Frontal cortex (tissue), 4 donors: ENCODE measurements at places on chromosomes 3 and 15.
A peak's percentile ranks its signal among the peaks of the same experiment; 100 is the strongest.

- no peak for DNase-seq
Measured at GRCh38 chr15:59996298-59997041, 7.6 kb upstream of the FOXB1 start.

- DNase-seq, result no peak
Measured at GRCh38 chr3:71504250-71505036, 79.1 kb downstream of the FOXP1 start.

GRCh38 chr3:9683426-9683825 is 20.2 kb upstream of the CPNE9 start:
- DNase-seq, result no peak

GRCh38 chr15:39283531-39283930 is 297.3 kb upstream of the THBS1 start:
- DNase-seq, result no peak

- DNase-seq, result no peak
Measured at GRCh38 chr15:68374168-68374745, 57.7 kb downstream of the ITGA11 start.

GRCh38 chr3:184656829-184657681 is 54.8 kb downstream of the MAGEF1 start:
- no peak for DNase-seq

DNA sequence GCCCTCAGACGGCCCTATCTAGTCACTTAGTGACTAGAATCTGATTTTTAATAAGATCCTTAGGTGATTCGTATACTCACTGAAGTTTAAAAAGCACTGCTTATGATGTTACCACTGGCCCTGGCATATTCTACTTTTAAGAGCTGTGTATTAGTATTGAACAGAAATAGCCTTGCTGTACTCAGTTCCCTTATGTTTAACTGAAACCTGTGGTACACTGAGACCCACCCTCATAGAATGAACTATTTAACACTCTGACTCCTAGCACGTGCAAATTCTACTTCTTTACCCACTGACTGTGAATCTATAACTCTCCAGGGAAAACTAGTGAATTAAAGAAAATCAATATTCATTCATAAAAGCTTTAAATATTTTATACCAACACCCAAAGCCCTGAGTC is 108.9 kb downstream of the CCNL1 start:
- DNase-seq, result no peak

DNA sequence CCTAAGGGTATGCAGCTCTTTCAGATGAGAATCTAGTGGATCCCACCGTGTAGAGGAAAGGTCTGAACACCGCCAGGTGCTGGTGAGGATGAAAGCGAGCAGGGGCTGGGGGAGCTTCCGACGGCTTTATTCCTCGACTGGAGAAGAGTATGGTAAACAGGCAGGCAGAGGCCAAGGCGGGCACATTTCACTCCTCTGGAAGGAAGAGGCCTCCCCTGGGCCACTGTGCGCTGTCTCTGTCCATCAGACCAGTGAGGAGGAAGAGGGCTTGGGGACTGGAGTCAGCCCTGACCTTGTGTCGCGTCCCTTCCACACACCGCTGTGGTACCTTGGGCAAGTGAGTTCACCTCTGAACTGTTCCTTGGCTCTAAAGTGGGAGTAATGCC is 4.2 kb downstream of the GHRL start:
- no peak for DNase-seq

GRCh38 chr15:90343302-90343790 is 8.7 kb upstream of the ZNF774 start:
- no peak for DNase-seq

DNA sequence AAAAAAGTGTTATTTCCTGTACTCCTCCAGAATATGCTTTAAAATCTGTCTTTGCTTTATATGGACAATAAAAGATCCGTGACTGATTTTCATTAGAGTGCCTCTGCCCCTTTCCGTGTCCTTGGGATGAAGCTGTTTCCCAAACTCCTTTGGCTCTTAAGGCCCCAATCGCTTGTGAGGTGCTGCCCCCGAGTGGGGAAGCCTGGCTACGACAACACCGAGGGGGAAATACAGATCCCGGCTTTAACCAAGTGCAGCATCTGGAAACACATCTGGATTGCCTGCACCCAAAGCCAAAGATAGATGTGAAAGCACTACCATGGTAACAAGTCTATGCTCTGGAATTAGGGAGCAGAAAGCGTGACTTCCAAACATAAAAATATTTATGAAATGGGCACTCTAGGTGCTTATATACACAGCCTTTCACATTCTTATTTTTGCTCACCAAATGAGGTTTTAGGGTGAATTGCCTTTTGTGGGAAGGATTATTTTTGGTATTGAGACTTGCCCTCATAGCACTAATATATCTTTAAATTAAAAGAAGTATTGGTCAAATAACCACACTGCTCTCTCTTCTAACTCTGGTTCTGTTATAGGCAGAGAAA is 40.6 kb upstream of the ADCY5 start:
- peak; percentile 72 for DNase-seq

DNA sequence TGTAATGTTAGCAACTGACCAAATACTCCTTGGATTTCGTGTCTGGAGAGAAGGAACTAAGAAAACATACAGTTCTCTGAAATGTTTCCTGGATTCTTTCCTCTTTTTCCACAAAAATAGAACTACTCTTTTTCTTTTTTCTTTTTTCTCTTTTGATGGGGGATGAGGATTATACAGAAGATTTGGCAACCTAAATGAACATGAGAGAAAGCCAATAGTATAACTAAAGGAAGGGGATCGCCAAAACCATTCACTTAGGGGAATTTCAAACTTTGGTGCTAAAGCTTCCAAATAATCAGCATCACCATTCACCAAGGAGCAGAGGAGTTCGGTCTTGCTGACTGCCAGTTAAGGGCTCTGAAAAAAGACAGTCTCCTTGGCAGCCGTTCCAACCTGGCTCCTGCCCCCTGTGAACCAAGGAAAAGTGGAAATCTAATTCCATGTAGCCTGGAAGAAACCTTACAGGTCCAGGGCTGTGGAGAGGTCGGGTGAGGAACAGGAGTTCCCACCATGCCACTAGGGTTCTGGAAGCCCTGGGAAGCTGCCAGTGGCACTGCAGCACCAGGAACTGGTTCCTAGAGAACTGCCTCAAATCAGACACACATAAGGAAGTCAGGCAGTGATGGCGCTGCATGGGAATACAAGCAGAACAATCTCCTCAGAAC is 176.9 kb downstream of the TNIK start:
- DNase-seq, result no peak

- DNase-seq, result no peak
Measured at GRCh38 chr15:80599359-80599758, 95.8 kb upstream of the ABHD17C start.

DNA sequence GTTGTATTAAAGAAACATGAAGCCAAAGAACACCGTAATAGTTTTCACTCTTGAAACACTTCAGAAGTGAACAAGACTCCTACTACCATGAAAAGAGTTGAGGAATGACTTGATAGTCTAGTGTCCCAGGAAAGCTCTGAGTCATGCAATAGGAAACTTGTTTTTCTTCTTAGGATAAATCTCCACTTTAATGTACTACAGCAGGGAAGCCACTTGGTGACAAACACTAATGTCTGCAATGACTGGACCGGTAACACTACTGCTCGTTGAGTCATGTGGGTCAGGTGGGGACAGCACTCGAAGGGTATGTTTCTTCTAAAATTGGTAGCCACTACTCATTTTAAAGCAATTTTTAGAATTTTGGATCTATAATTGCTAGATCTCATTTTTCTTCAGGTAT is 291.7 kb upstream of the CNTN3 start:
- DNase-seq, result no peak

- DNase-seq, result no peak
Measured at GRCh38 chr3:28130836-28131235, 110.6 kb upstream of the CMC1 start.

GRCh38 chr15:71080705-71081104 is 34.6 kb upstream of the THSD4 start:
- DNase-seq, result no peak

DNA sequence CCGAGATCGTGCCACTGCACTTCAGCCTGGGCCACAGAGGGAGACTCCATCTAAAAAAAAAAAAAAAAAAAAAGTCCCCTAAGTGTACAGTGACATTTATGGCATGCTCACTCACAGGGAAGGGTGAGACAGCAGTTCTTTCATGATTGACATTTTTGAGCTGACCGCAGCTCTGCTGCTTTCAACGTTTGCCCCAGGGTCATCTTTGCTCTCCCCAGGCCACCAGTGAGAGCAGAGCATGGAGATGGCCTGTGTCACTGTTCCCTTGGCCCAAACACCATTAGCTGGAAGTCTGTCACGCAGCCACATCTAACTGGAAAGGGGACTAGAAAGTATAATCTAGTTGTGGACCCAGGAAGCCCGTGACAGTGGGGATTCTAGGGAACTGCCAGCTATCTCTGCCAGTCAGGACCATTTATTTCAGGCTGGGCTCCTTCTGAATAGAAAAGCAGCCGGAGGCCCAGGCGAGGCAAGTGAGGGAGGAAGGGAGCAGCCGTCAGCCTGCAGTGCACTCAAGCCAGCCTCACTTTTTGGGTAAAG is 193.4 kb upstream of the HES1 start:
- DNase-seq, result no peak

DNA sequence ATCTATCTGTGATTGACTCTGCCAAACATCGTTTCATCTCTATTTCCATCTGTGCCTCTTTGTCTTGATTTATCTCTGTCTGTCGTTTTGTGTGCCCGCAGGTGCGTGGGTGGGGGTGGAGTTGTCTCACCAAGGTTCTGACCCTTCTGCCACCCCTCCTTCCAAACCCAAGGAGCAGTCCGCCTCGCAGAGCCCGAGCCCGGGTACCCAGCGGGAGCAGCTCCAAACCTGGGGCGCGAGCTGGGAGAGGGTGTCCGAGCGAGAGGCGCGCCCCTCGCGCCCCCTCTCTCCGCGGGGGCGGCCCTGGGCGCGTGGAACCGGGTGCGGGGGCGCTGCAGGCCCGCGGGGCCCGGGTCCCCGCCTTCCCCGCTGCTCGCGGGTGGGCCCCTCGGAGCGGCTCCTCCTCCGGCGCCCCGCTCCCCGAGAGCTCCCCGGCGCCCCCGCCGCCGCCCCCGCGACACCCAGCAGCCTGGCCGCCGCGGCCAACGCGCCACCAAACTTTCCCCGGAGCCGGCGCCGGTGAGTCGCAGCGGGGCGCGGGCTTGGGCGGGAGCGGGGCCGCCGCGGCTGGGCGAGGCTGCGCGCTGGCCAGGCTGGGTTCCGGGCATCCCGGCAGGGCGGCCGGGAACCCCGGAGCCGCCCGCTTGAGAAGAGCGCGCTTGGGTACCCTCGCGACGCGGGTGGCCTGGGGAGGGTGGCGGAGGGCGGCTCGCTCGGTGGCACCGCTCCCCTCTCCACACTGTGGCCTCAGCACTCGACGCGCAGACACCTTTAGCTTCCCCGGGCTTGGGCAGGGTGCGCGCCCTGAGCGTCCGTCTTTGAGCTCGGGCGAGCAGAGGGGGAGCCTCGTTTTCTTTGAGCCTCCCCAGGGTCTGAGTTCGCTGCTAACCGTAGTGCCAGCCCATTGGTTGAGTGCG is at the start of gene HRH1:
TSS of gene HRH1 (plus strand) at position 458 of the 917 bp plus-strand sequence. CDS start 104,545 bp downstream, outside the sequence.
- peak; percentile 54 for DNase-seq

- DNase-seq, result no peak
Measured at GRCh38 chr3:60746695-60747416, 504.4 kb downstream of the FHIT start.
